ENCODE measurements at places on chromosomes 6 and 20.

- no peak for DNase-seq
Observed at GRCh38 chr6:144471986-144472385, 186.9 kb downstream of the UTRN start.

GRCh38 chr20:51409192-51409880, 133.2 kb downstream of the NFATC2 start:
- no peak for DNase-seq

DNA sequence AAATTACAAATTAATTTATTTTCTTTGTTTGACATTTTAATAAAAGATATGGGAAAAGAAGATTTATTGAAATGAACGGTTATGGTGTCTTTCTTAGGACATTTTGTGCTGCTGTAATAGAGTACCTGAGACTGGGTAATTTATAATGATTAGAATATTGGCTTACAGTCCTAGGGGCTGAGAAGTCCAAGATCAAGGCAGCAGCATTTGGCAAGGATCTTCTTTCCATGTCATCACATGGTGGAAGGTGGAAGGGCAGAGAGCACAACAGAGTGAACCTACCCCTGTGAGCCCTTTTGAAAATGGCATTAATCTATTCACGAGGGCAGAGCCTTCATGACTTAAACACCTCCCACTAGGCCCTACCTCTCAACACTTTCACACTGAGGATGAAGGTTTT, 75.7 kb upstream of the LTV1 start:
- no peak for DNase-seq

DNA sequence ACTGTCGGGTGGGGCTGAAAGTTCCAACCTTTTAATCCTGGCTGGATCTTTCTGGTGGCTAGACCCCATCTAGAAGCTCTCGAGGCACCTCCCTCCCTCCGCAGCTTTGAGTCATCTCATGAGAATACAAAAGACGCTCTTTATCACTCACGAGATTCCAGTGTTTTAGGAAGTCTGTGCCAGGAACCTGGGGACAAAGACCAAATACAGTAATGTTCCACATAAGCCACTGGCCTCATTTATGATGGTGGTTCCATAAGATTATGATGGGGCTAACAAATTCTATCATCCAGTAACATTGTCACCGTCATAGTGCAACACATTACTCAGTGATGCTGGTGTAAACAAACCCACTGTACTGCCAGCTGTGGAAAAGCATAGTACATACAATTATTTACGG, 48.7 kb downstream of the NCOA7 start:
- DNase-seq: no peak

GRCh38 chr6:82525775-82526495, 162.3 kb downstream of the TPBG start:
- no peak for DNase-seq

GRCh38 chr6:6751266-6751596, 162.7 kb downstream of the LY86 start:
- no peak for DNase-seq

- DNase-seq: peak; percentile 88
Observed at GRCh38 chr20:33554914-33555420, 65.1 kb downstream of the CBFA2T2 start.

DNA sequence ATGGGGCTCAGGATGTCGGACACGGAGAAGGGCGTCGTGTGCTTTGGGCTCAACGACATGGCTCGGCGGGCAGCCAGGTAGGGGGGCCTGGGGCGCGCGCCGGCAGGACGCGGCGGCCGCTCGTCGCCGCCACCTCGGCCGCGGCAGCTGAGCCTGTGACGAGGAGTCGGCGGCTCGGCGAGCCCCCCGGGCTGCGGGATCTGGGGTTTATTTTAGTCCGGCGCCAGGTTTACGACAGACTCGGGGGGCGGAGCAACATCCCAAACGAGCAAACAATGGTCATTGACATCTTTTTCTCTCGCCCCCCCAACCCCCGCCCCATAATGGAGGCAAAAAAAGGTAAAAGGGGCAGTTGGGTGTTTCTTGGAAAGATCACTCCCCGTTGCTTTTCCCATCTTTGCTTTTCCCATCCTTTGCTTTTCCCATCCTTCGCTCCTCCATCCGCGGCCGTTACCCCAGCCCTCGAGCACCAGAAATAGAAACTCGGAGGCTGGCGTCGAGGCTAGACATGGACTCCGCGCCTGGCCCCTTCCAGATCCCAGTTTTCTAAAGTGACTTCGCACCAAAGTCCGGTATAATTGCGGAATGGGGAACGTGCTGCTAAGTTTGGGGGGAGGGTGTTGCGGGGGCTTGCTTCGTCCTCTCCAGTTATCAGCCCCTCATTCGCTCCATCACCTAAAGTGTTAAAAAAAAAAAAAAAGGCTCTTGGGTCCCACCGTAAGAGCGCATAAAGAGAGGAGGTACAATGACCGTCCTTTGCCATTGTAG, at the start of gene NKX2-4:
NKX2-4 (minus strand) TSS at position 186 of the 768 bp plus-strand sequence; CDS start at position 59, 127 bp downstream.
- no peak for DNase-seq

- DNase-seq: no peak
Observed at GRCh38 chr6:14333556-14334305, 216.2 kb downstream of the CD83 start.

GRCh38 chr6:155031091-155031490, 36.0 kb downstream of the TIAM2 start:
- DNase-seq: no peak

GRCh38 chr6:26260110-26260637, 104.8 kb upstream of the BTN3A2 start:
- DNase-seq: no peak

All from activated CD4-positive, alpha-beta T cell treated with anti-CD3 and anti-CD28 coated beads, Interleukin-2, Interleukin-6, amounts not matched to agents 100 ng/mL and 50 ng/mL, durations not matched to agents 16 hours and 8 hours (primary cell).